ENCODE measurements at places on chromosomes 3 and 15. TPM values are rescaled to one million over a fixed set of nuclear protein-coding genes. Genes with fewer than 3 reads are reported as not detected.

CEMIP gene
- polyA plus RNA-seq: 2.0 TPM

CLDN1 gene
- polyA plus RNA-seq: 58.9 TPM

ZPLD1 gene
- polyA plus RNA-seq: 0.35 TPM

SERPINI2 gene
- 0.46 TPM for polyA plus RNA-seq

ITPKA gene
- polyA plus RNA-seq: 0.55 TPM

LYSMD2 gene
- polyA plus RNA-seq: 5.8 TPM

PAQR9 gene
- 0.70 TPM for polyA plus RNA-seq

COL6A5 gene
- 0.06 TPM for polyA plus RNA-seq

KLHL40 gene
- not detected for polyA plus RNA-seq

BCL6 gene
- polyA plus RNA-seq: 14.6 TPM

PPARG gene
- polyA plus RNA-seq: 29.5 TPM

TAGLN3 gene
- polyA plus RNA-seq: 1.4 TPM

RLBP1 gene
- not detected for polyA plus RNA-seq

GATA2 gene
- polyA plus RNA-seq: 40.5 TPM

SLC15A2 gene
- polyA plus RNA-seq: 16.6 TPM

KY gene
- 1.7 TPM for polyA plus RNA-seq

ABHD5 gene
- polyA plus RNA-seq: 22.1 TPM

TMEM207 gene
- polyA plus RNA-seq: 15.4 TPM

LTK gene
- 3.1 TPM for polyA plus RNA-seq

C3orf22 gene
- not detected for polyA plus RNA-seq

PARP14 gene
- polyA plus RNA-seq: 19.1 TPM

CHRM5 gene
- 0.24 TPM for polyA plus RNA-seq

ZNF860 gene
- 1.7 TPM for polyA plus RNA-seq

CCR8 gene
- polyA plus RNA-seq: not detected

C3orf20 gene
- 0.56 TPM for polyA plus RNA-seq

CACNA2D3 gene
- 1.5 TPM for polyA plus RNA-seq

All from left renal cortex interstitium (tissue), 4 donors.